Activated T-helper 1 cell treated with Interleukin-2 at 50 U/mL for 16 hours (primary cell): ENCODE measurements at places on chromosomes 4 and X.
A peak's percentile ranks its signal among the peaks of the same experiment; 100 is the strongest.

- DNase-seq = no peak
Measured at GRCh38 chr4:163448540-163449203, 24.9 kb downstream of the TKTL2 start.

- DNase-seq = no peak
Measured at GRCh38 chr4:100979736-100980135, 367.6 kb downstream of the PPP3CA start.

- no peak for DNase-seq
Measured at GRCh38 chrX:117538178-117539089, 578.2 kb downstream of the KLHL13 start.

DNA sequence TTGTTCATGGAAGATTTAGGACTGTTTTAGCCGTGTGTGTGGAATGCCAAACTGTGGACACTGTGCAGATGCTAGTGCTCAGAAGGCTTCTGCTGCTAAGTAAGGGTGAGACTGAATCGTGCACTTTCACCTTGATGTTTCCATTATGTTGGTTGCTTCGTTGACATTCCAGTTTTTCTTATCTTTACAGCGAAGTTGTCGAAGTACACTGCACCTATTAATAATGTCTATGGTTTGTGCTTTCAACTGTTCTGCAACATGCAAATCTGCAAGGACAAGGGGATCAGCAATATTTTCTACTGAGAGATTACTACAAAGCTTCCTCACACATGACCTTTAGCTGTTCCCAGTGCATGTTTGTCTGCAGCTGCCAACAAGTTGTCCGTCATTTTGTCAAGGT is 67.7 kb downstream of the UGT2A3 start:
- DNase-seq = no peak

- no peak for DNase-seq
Measured at GRCh38 chr4:47270201-47270888, 193.2 kb downstream of the COMMD8 start.

- DNase-seq = no peak
Measured at GRCh38 chrX:18010253-18010652, 149.2 kb upstream of the RAI2 start.

DNA sequence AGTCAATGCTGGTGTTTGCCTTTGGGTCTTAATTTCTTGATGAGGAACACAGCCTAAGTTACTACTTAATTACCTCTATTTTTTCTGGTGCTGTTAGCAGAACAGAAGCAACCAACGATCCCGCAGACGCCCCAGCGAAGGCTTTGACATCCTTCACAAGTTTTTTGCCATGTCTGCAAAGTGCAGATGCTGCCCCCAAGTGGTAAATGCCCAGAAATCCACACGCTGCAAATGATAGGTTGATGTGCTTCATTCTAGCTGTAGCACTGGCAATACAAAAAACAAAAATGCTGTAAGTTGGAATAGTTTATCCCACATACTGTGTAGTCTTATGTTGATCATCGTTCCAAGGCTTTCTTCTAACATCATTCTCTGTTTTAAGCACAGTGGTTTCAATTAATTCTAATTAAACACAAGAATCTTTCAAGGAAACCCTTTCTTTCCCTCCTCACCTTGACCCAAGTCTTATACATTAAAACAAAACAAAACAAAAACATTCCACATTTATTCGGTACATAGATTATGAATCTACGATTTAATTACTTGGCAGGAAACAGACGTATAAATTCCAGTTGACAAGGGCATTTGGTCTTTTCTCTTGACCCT is 1.2 kb downstream of the PNPLA4 start:
- DNase-seq = peak; percentile 33
